ENCODE measurements at places on chromosomes 13 and 19.

DNA sequence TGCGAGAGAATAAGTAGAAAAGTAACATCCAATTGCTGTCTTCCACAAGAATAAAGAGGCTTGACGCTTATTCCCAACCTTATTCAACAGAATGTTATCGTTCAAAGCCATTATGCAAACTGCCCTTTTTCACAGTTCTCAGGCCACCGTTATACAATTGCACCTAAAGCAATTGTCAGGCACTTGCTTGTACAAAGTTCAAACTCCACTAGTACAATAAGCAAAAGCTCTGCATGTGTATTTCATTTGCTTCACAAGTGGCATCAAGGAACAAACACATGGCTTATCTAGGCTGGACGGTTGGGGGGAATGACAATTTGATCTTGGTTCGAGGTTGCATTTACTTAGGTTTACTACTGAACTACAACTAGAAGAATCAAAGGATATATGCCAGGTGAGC lies 815.6 kb downstream of the EFNB2 start:
- no peak for DNase-seq

GRCh38 chr13:69178000-69178399 lies 929.6 kb upstream of the ATXN8OS start:
- DNase-seq = no peak

GRCh38 chr19:863315-863620 lies 3.8 kb downstream of the CFD start:
- DNase-seq = no peak

- no peak for DNase-seq
Observed at GRCh38 chr13:36509369-36509768, 77.1 kb downstream of the CCNA1 start.

- DNase-seq = no peak
Observed at GRCh38 chr19:41521931-41522555, 53.9 kb upstream of the CEACAM21 start.

GRCh38 chr19:14345116-14345763 lies 36.0 kb upstream of the ADGRE5 start:
- DNase-seq = no peak

- DNase-seq = no peak
Observed at GRCh38 chr19:1719519-1719918, 33.8 kb upstream of the ONECUT3 start.

- no peak for DNase-seq
Observed at GRCh38 chr13:32720026-32720425, 133.8 kb downstream of the PDS5B start.
